ENCODE measurements at places on chromosomes 13 and 19. TPM values are rescaled to one million over a fixed set of nuclear protein-coding genes. Genes with fewer than 3 reads are reported as not detected.

The URAD gene
- total RNA-seq = not detected

- DNase-seq = peak; percentile 96
These were observed 545 bp downstream of the NACC1 start for GRCh38 chr19:13118424-13119193.

DNA sequence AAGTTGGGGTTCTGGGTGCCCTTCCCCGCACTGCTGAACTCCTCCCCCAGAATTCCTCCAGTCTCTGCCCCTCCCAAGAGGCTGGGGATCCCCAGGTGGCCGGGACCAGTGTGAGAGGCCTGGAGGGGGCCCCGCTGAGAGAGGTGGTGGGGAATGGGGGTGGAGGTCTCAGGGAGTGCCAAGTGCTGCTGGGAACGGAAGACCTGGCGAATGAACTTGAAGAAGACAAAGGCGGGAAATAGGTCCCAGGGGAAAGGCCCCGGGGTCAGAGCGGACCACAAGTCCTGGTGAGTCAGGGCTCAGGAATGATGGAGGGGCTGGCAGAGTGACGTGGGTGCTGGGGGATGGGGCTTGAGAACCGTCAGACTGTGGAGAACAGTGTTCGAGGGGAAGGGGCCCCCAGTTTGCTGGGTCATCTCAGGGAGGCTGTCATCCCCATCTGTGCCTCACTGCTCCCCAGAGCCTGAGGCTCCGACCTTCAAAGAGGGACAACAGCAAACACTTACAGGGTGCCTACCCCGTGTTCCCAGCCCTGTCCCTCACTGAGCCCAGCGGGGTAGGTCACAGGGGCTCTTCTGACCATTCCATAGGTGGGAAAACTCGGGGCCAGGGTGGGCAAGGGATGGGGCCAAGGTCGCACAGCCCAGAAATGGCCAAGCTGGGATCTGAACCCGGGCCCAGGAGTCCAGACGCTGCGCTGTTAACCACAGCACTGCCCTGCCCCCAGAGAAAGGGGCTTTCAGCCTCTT lies 16.0 kb upstream of the SEMA6B start:
- DNase-seq = peak; percentile 92

The RASAL3 gene
- 1.9 TPM for total RNA-seq

DNA sequence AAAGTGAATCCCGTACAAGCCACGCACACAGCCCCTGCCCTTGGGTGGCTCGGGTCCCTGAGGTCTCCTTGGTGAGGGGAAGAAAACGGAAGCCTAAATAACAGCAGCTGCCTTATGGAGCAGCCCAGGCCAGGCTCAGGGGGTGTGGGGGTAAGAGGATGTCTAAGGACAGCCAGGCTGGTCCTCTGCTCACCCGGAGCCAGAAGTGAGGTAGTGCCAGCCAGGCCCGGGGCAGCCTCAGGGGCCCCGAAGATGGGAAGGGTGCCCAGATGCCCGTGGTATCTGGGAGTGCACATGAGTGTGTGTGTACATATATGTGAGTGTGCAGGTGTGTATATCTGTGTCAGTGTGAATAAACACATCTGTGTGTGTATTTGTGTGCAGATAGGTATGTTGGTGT lies 38.4 kb upstream of the PEPD start:
- DNase-seq = no peak

The MCF2L gene
- total RNA-seq = 17.0 TPM

DNA sequence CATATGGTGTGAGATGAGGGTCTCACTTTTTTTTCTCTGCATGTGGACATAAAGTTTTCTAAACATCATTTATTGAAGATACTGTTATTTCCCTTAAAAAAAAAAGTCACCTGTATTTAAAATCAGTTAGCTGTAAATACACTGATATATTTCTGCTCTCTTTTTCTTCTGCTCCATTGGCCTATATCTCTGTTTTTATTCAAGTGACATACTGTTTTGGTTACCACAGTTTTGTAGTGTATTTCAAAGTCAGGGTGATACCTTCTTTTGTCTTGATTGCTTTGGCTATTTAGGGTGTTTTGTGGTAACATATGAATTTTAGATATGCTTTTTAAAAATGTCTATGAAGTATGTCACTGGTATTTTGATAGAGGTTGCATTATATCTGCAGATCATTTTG lies 15.8 kb upstream of the ZNF431 start:
- DNase-seq = no peak

DNA sequence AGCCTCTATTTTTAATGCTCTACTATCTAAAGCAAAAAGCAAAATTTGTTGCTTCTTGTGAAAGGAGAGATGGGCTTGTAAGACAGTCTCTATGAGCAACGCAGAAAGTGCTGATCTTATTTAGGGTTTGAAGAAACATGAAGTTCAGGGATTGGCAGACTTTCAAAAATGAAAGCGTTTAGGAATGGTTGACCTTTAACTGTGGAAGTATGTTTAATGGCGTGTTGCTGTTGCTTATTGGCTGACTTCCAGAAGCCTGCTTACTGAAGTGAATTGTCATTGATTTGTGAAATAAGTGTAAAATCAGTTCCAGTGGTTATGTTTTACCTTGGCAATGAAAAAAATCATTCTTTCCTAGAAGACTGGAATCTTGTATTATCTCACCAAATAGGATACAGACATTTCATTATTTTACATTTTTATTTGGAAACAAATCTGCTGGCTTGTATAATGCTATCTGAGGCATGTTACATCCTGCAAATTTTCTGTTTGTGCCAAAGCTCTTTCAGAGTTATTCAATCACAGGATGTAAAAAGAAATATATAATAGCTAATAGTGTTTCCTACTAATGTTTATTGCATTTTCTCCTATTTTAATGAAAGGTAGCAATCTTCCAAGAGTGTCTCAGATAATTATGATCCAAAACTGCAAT lies 221.3 kb upstream of the SLITRK6 start:
- no peak for DNase-seq

The ODAD3 gene
- 2.2 TPM for total RNA-seq

- DNase-seq = peak; percentile 81
These were observed 6.6 kb upstream of the ZNF428 start for GRCh38 chr19:43625918-43626579.

DNA sequence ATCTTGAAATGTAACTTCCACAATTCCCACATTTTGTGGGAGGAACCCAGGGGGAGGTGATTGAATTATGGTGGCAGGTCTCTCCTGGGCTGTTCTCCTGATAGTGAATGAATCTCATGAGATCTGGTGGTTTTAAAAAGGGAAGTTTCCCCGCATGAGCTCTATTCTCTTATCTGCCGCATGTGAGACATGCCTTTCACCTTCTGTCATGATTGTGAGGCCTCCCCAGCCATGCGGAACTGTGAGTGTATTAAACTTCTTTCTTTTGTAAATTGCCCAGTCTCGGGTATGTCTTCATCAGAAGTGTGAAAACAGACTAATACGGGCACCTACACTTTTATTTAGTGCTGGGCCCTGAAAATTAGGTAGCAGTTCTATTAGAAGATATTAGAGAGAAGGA lies 45.8 kb downstream of the TNFSF13B start:
- no peak for DNase-seq

DNA sequence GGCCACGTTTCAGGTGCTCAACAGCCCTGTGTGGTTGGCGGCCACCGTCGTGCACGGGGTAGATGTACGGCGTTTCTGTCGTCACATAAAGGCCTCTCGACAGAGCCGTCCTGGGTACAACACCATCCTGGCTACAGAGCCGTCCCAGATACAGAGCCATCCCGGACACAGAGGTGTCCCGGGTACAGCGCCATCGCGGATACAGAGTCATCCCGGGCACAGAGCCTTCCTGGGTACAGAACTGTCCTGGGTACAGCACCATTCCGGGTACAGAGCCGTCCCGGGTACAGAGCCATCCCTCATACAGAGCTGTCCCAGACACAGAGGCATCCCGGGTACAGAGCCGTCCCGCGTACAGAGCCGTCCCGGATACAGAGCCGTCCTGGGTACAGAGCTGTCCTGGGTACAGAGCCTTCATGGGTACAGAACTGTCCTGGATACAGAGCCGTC lies 222.7 kb upstream of the SOX1 start:
- DNase-seq = no peak

The PSG2 gene
- not detected for total RNA-seq

GRCh38 chr13:49185264-49185663 lies 34.9 kb upstream of the MLNR start:
- DNase-seq = no peak

The KIR3DL1 gene
- total RNA-seq = not detected

DNA sequence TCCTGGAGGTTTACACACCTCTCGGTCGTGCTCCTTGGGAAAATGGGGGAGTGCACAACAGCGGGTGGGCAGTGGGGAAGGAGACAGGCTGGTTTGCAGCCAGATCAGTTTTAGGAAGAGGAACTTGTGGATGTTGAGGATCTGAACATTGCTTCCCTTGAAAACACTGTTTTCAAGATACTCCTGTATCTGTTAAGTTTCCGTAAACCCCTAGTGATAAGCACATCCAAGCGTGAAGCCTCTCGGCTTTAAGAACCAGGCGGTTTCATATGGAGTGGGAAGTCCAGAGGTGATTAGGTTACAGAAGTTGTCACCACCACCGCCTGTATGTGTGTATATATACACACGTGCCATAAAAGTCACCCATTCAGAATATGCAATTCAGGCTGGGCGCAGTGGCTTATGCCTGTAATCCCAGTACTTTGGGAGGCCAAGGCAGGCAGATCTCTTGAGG lies 47.4 kb downstream of the SIPA1L3 start:
- no peak for DNase-seq
